GM04503 (cell line): ENCODE measurements at places on chromosomes 5 and 9.

- peak; percentile 46 for DNase-seq
Measured at GRCh38 chr5:95530416-95530815, 24.4 kb downstream of the SKIC3 start.

GRCh38 chr5:17241635-17242034, 24.2 kb downstream of the BASP1 start:
- no peak for DNase-seq

DNA sequence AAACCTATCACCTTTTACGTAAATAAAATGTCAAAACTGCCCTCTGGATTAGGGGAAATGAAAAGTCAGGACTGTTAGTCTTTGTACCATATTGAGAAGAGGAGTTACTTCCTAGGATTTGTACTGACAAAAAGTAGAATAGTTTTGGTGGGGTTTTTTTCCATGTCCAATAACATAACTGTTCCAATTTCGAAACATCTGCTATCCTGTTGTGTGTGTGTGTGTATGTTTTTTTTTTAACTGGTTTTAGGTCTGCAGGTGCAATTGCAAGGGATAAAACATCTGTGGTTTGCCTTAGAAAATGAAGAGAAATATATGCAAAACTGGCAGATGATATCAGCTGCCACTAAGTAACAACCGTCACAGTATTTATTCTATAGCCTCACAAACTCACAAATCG, 506.8 kb downstream of the NFIB start:
- DNase-seq: no peak

GRCh38 chr5:96821260-96821916, 13.6 kb upstream of the ERAP1 start:
- no peak for DNase-seq

DNA sequence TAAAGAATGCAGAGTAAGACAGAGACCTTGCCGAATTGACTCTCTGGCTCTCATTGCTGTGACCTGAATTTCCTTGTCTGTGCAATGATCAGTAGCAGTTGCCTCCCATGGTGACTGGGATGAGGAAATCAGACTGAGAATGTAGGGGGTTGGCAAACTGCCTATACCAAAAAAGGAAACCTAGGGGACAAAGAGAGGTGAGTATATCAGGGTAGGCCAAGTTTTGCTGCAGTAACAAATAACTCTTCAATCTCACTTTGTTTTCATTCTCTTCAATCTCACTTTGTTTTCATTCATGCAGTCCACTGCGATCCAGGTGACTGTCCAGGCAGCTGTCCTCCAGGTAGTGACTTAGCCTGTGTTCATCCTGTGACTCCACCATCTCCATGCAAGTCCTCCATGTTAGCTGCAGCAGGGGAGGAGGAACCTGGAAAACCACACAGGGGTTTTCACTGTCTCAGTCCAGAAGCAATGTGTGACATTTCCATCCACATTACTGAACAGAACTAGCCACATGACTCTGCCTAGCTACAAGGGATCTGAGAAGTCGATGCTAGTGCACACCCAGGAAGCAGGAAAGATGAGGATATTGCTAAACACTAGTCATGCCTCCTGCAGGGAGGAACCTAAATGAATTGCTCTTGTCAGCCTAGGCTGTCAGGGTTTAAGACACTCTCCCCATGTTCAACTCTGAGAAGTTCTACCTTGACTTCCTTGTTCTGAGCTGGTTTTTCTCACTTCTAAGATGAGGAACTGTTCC, 26.0 kb downstream of the TMEM174 start:
- no peak for DNase-seq

DNA sequence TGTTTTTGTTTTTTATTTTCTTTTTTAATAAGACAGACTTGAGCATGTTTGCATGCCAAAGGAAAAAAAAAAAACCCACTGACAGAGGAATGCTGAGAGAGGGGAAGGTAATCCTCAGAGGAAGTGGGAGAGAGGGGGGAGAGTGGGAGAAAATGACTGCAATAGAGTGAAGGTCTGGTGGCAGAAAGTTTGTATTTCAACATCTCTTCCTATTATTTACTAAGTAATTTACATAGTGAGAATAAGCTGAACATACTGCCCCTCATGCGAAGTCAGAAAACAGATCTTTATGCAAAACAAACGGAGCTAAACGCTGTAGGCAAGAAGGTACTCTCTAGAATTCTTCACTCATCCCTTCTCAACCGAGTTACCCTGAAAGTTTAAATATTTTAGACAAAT, 45.0 kb downstream of the ELL2 start:
- DNase-seq: no peak

- no peak for DNase-seq
Measured at GRCh38 chr5:122707796-122708195, 67.1 kb upstream of the SNX2 start.

DNA sequence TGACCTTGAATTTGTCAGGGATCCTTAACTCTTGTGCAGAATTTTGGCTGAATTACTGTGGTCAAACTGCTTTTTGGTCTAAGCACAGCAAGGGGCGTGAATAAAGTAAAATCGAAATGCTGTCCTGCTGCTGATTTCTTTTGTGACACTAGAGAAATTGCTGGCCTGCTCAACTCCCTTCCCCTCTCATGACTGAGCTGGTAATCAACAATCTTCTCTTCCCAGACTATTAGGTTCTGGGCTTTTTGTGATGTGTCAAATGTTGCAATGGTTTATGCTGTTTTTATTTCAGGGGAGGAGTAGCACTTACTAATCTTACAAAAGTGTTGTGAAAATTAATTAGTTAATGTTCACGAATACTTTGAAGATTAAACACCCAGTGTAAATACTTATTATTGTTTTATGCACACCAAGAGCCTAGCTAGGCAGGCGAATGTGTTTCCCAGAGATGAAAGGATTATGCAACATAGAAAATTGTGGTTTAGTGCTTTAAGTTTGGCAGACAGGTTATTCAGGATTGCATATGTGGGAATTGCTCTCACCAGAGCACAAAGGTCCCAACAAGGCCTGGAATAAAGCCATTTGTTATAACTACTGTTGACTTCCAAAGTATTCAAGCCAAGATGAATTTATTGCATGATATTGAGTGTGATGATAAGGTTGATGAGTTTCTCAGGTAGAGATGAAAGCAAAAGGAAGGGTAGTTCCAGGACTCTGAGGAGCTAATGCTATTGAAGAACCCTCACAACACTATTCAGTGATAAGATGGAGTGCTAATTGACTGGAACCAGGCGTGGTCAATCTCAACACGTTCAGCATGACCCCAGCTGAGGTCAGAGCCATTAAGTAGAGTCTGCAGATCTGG, 280.7 kb upstream of the ZNF608 start:
- no peak for DNase-seq

- no peak for DNase-seq
Measured at GRCh38 chr9:107699231-107699630, 209.7 kb upstream of the KLF4 start.

DNA sequence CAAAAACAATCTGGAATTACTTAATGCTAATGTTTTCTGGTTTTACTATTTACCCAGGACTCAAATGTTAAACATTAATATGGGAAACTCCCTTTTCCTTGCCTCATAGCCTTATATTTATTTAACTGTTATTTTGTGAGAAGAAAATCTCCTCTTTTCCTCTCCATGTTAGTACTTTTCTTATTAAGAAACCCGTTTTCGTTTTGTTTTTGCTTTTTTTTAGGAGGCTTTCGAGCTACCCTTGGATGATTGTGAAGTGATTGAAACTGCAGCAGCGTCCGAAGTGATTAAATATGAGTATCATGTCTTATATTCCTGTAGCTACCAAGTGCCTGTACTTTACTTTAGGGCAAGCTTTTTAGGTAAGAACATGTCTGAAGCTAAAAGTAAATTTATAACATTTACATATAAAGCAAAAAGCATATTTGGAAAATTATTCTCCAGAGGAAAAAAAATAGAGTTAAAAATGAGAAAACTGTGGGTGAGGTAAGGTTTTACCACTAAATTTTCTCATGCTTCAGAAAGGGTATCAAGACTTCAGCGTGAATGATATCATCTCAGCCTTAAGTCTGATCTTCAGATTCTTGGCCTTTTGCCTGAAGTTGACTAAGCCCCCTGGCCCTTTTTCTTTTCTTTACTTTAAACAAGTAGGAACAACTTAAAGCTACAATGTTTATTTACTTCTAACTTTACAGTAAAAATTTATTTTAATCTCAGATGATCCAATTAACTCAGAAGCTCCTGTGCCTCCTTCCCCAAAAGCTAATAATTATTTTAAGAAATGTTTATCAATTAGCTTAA, 113.8 kb downstream of the RPS23 start:
- DNase-seq: no peak

DNA sequence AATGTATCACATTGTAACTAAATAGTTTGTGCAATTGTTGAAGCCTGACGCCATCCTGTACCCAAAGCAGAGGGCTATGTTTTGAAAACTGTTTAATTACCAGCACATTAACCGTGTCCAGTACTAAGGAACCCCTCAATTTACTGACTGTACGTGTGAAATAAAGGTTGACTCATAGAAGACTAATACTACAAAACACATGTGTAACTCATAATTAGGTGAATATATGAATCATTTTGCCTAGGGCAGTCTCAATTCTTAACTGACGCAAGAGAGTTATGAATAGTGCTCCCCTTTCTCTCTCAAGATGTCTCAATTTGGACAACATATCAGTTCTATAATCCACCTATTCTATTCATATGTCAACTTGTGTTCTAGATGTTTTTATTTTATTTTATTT, 558.4 kb downstream of the PRDM9 start:
- DNase-seq: no peak

GRCh38 chr5:39518516-39518915, 93.7 kb upstream of the DAB2 start:
- peak; percentile 90 for DNase-seq

DNA sequence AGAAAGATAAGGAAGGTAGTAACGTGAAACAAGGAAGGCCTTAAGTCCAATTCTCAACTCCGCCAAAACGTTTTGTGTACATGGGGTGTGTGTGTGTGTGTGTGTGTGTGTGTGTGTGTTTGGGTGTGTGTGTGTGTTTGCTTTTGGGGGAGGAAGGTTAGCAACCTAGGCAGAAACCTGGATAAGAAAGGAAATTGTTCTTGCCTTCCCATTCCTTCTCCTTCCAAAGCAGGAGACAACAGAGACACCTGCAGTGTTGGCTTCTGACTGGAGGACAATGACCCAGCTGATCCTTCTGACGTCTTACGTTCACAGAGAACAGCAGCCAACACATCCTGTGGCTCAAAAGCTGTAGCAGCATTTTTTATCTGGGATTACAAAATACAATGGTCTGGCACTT, 4.1 kb upstream of the CCNG1 start:
- no peak for DNase-seq

GRCh38 chr9:123614306-123615263, 258.6 kb downstream of the CRB2 start:
- DNase-seq: no peak

DNA sequence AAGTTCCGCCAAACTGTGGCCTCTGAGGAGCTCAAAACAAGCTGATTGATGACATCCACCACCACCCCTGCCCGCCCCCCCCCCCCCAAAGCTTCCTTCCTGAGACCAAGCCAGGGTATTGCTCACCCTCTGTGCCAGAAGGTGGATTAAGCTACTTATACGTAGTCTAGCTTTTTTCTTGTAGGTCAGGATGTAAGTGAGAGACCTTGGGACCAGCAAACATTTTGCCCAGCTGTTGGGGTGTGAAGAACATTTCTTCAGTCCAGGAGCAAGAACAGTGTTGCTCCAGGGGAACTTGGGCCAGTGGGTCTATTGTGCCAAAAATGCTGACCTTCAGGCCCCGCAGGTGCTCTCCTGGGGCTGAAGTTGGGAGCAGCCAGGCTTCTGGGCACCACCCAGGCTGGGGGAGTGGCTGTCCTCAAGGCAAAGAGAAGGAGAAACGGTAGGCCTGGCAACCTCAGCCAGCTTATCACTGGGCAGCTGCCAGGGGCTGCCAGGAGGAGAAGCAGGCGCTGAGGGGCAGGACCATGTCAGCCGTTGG, 18.0 kb downstream of the NEURL1B start:
- no peak for DNase-seq
